Right renal pelvis (tissue), 4 donors: ENCODE measurements at places on chromosomes 16 and 17.

GRCh38 chr16:56519459-56520250 lies at the start of gene BBS2:
TSS of gene BBS2 (minus strand) at chr16:56520024. CDS start at chr16:56519862, 162 bp downstream.
- DNase-seq: peak; percentile 78

DNA sequence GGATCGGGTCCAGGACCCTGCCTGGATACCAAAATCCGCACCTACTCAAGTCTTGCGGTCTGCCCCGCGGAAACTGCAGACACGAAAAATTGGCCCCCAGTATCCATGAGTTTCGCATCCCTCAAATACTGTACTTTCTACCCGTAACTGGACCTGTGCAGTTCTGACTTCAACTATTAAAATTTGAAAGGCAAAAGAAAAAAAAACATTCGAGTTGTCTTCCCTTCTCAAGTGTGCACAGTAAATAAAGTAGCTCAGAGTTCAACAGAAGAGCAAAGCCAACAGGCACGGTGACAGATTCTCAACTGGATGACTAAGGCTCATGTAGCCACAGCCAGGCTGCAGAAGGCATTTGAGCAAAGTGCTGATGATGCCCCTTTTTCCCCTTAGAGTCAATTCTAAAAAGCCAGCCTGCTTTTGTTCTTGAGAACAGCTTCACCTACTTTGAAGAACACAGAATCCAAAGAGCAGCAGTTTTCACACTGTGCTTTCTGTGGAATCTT lies 32.5 kb downstream of the MARF1 start:
- no peak for DNase-seq

DNA sequence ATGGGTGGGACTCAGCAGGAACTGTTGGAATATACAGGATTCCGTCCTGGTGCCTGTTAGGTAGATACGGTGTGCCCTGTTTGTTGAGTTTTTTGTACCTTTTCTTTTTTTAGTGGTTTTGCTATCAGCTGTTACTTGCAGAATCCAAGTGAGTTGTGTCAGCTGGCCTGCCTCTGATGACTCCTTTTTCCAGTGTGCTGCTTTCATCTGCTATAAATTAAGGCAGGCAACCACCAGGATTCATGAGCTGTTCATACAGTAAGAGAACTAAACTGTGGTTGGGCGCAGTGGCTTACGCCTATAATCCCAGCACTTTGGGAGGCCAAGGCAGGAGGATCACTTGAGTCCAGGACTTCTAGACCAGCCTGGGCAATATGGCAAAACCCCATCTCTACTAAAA lies 79.9 kb downstream of the WNT3 start:
- DNase-seq: no peak

DNA sequence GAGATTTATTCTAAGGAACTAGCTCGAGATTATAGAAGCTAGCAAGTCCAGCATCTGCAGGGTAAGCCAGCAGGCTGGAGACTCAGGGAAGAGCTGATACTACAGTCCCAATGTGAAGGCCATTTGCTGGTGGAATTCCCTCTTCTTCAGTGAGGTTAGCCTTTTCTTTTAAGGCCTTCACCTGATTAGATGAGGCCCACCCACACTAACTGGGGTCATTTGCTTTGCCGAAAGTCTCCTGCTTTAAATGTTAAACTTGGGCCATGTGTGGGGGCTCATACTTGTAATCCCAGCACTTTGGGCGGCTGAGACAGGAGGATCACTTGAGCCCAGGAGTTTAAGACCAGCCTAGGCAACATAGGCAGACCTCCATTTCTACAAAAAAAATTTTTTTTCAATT lies 168.3 kb downstream of the LGALS9B start:
- no peak for DNase-seq

GRCh38 chr17:1830288-1830687 lies 483 bp downstream of the RPA1 start:
- no peak for DNase-seq

- no peak for DNase-seq
Observed at GRCh38 chr17:34168989-34169388, 86.1 kb upstream of the CCL2 start.

DNA sequence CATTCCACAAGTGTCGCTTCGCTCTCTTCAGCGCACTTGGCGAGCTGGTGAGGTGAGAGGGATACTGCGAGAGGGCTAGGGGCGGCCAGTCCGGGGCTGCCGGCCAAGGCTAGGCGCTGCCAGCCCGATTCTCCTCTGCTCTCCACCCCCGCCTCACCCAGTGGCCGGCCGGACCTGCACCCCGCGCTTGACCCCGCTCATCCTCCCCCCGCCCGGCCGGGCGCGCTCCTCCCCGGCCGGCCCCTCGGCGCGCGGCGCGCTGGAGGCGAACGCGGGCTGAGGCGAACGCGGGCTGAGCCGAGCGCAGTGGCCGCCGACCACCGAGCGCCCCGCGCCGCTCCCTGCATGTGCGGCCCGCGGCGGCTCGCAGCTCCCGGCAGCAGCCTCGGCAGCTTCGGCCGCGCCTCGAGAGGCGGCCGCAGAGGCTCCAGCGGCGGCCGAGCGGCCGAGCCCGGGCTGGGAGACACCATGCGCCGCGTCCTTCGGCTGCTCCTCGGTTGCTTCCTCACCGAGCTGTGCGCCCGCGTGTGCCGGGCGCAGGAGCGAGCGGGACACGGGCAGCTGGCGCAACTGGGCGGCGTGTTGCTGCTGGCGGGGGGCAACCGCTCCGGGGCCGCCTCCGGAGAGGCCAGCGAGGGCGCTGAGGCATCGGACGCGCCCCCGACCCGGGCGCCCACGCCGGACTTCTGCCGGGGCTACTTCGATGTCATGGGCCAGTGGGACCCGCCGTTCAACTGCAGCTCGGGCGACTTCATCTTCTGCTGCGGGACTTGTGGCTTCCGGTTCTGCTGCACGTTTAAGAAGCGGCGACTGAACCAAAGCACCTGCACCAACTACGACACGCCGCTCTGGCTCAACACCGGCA lies at the start of gene SHISA9:
Gene SHISA9 (plus strand): TSS at position 2 of the 865 bp plus-strand sequence.
- no peak for DNase-seq

GRCh38 chr16:15493466-15494180 lies 59.2 kb downstream of the BMERB1 start:
- no peak for DNase-seq

DNA sequence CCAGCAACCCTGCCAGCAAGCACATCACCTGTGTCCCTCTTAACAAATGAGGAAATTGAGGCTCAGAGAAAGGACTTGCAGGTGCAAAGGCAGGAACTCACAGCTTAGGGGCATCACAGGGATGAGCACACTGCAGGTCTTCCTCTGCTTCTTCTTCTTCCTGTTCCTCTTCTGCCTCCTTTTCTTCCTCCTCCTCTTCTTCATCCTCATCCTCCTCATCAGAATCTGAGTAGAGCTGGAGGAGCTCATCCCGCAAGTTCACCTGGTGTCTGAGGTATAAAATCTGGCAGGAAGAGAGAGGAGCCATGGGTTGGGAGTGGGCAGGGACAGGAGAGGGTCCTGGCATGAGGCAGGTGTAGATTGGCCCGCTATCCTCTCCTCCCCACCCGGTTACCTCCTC lies 2.6 kb downstream of the HAP1 start:
- no peak for DNase-seq

- no peak for DNase-seq
Observed at GRCh38 chr17:968812-969730, 10.5 kb downstream of the NXN start.

- no peak for DNase-seq
Observed at GRCh38 chr17:20073055-20073979, 64.2 kb downstream of the SPECC1 start.

DNA sequence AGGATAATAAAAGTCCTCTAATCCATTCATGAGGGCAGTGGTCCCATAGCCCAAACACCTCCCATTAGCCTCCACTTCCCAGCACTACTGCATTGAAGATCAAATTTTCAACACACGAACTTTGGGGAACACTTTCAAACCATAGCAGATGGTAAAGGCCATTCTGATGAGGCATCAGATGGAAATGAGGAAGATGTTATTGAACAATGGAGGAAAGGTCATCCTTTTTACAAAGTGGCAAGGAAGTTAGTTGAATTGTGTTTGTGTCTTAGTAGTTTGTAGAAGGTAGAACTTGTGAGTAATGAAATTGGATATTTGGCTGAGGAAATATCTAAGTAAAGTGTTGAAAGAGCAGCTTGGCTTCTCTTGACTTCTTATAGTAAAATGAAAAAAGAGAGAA lies 93.3 kb upstream of the NLRP1 start:
- DNase-seq: no peak

DNA sequence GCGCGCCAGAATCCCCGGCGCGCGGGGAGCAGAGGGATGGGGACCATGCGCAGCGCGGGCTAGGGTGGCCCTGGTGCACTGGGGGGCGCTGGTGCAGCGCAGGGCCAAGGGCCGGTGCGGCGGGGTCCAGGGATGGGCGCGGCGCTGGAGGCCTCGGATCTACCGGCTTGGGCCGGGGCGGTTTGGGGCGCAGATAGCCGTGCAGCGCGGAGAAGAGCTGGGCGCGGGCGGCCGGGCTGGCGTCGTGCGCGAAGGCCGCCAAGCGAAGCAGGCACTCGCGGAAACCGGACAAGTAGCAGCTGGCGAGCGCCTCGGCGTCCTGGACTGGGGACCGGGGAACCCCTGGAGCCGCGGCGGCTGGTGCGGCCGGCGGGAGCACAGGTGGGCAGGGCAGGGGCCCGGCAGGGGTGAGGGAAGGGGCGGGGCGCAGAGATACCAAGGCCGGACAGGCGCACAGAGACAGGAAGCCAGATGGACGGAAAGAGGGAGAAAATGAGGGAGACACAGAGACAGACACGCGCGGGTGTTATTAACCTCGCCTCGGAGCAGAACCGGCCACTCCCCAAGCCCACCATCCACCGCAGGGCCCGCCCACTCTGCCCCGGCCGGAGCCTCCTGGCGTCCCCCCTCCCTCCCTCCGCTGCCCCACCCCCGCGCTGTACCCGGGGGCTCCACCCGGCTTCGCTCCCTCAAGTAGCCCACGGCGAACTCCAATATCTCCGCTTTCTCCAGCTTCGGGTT lies 2.1 kb downstream of the HES7 start:
- no peak for DNase-seq

- peak; percentile 70 for DNase-seq
Observed at GRCh38 chr16:4416200-4417032, at the start of gene CORO7. TSS of gene CORO7 (minus strand) at chr16:4416596. CDS start at chr16:4416518, 78 bp downstream.
